K562 (cell line): ENCODE measurements at places on chromosomes 16 and 17. TPM values are rescaled to one million over a fixed set of nuclear protein-coding genes. Genes with fewer than 3 reads are reported as not detected.

GRCh38 chr17:38879878-38880665 is 10.2 kb downstream of the LASP1 start:
- no peak for DNase-seq

GRCh38 chr16:28882551-28883160 is 4.4 kb downstream of the ATP2A1 start:
- DNase-seq, result no peak

Gene HSD17B2
- not detected in 2 replicates for total RNA-seq

Gene ABCA8
- 8.5 and 10.4 TPM in 2 replicates for total RNA-seq

Gene TLK2
- 27.0 and 32.5 TPM in 2 replicates for total RNA-seq

- DNase-seq, result no peak
These were observed 5.2 kb downstream of the ZNF764 start for GRCh38 chr16:30552956-30553355.

- no peak for DNase-seq
These were observed 195.9 kb upstream of the PMFBP1 start for GRCh38 chr16:72367851-72368250.

GRCh38 chr16:18816286-18816685 is 14.9 kb upstream of the ARL6IP1 start:
- no peak for DNase-seq
